Cerebellar nuclear complex (tissue), 1 donor: ENCODE measurements at places on chromosomes 2 and 18.

GRCh38 chr2:16020389-16021008 is 80.1 kb downstream of the MYCN start:
- DNase-seq, result no peak

- no peak for DNase-seq
These were observed 3.7 kb upstream of the MFSD6 start for GRCh38 chr2:190404487-190404886.

- no peak for DNase-seq
These were observed 16.6 kb upstream of the B4GALT6 start for GRCh38 chr18:31700990-31701389.

DNA sequence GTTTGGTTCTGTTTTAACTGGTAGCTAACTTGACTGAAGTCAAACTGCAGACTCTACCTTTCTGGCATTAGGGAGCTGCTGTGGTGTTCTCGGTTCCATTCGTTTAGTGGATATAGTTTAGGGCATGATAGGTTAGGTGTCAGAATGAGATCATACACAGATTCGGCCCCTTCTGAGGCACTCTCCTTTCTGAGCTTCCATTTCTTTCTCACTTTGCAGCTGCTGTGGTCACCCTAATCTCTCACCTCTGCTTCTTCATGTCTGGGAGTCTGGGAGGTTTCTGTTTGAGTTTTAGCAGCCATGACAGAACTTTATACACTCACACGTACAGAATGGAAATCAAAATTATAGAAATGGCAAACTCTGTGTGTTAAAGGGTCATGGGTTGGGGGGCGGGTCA is 122.8 kb downstream of the ATP9B start:
- DNase-seq, result no peak

GRCh38 chr2:238106698-238107524 is 6.8 kb downstream of the ESPNL start:
- no peak for DNase-seq
